ENCODE measurements at places on chromosomes 6 and 20. TPM values are rescaled to one million over a fixed set of nuclear protein-coding genes. Genes with fewer than 3 reads are reported as not detected.

Gene SNX5
- polyA plus RNA-seq: 86.1 TPM

Gene GRM1
- 0.08 TPM for polyA plus RNA-seq

Gene KCNK17
- polyA plus RNA-seq: not detected

Gene ZBTB46
- polyA plus RNA-seq: 17.1 TPM

Gene SLC22A1
- polyA plus RNA-seq: 0.53 TPM

Gene VSX1
- polyA plus RNA-seq: not detected

Gene BHLHE23
- polyA plus RNA-seq: not detected

Gene DAAM2
- polyA plus RNA-seq: 23.0 TPM

Gene PRKN
- polyA plus RNA-seq: 2.7 TPM

Gene ARHGAP40
- not detected for polyA plus RNA-seq

Gene GSTA3
- polyA plus RNA-seq: not detected

Gene MICAL1
- 63.7 TPM for polyA plus RNA-seq

Gene MEI4
- polyA plus RNA-seq: not detected

Gene ENPP5
- polyA plus RNA-seq: 4.7 TPM

Gene LHFPL5
- polyA plus RNA-seq: not detected

Gene TAB2
- 66.4 TPM for polyA plus RNA-seq

Gene NOX3
- polyA plus RNA-seq: not detected

Gene C6orf132
- 1.5 TPM for polyA plus RNA-seq

Gene ACSS1
- 18.8 TPM for polyA plus RNA-seq

Gene TSPO2
- polyA plus RNA-seq: not detected

Gene GINS1
- polyA plus RNA-seq: 8.1 TPM

Gene PRSS35
- 30.9 TPM for polyA plus RNA-seq

Gene TPX2
- 20.1 TPM for polyA plus RNA-seq

Gene TMEM244
- 0.52 TPM for polyA plus RNA-seq

Gene DDX43
- not detected for polyA plus RNA-seq

Gene COL9A3
- 8.9 TPM for polyA plus RNA-seq

Gene SPAG4
- 2.5 TPM for polyA plus RNA-seq

Gene C6orf52
- 1.0 TPM for polyA plus RNA-seq

Gene SLC26A8
- polyA plus RNA-seq: not detected

Gene RAD21L1
- polyA plus RNA-seq: not detected

Gene NOTCH4
- 33.9 TPM for polyA plus RNA-seq

Gene ZFP57
- 3.9 TPM for polyA plus RNA-seq

Gene SCGN
- polyA plus RNA-seq: 0.13 TPM

Gene ALDH8A1
- polyA plus RNA-seq: 0.31 TPM

Gene PRICKLE4
- 2.4 TPM for polyA plus RNA-seq

Gene ZSCAN16
- polyA plus RNA-seq: 3.5 TPM

Gene SRSF6
- polyA plus RNA-seq: 157 TPM

Gene NRSN1
- polyA plus RNA-seq: not detected

Gene RNF217
- polyA plus RNA-seq: 46.7 TPM

Gene ULBP1
- not detected for polyA plus RNA-seq

Gene CDSN
- polyA plus RNA-seq: 0.09 TPM

Gene BEND6
- 3.8 TPM for polyA plus RNA-seq

Data from muscle of arm (tissue), 14 donors.